BE2C (cell line): ENCODE measurements at places on chromosomes 16 and 17.

DNA sequence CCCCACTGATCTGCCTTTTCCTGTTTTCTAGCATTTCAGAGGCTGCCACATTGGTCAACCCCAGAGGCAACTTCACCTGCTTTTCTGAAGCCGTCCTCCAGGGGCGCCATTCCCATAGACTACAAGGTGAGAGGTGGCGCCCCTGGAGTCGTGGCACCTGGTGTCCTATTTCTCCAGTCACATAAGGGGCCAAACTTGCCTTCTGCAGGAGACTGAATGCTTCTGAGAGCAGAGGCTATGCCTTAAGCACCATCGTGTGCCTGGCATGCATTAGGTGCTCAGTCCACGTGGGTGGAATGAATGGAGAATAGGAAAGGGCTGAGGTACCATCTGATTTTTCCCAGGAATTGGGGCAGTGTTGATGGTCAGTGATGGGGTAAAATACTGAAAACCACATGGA is 164.8 kb downstream of the HAPSTR1 start:
- DNase-seq = peak; percentile 38

GRCh38 chr16:6284731-6285130 is 1047.9 kb upstream of the RBFOX1 start:
- no peak for DNase-seq

DNA sequence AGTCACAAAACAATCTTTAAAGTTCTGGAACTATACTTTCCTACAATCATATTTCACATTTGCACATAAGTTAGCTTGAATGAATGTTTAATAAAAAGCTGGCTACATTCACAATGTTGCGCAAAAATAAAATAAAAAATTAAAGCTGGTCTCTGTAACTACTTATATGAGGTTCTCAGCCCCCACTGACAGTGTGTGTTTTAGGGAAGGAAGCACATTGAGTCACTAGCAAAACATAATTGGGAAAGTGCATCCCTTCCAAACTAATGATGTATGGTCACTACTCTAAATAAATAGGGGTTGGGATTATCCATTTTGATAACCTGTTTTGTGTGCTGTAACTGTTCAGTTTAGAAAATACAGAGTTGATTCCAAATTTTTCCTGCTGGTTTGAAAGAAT is 251.9 kb downstream of the IRX3 start:
- DNase-seq = no peak

- no peak for DNase-seq
Observed at GRCh38 chr16:49701789-49702494, 154.0 kb downstream of the ZNF423 start.

GRCh38 chr17:79255926-79256585 is 181.4 kb downstream of the ENGASE start:
- no peak for DNase-seq

GRCh38 chr16:71408536-71408935 is 33.3 kb downstream of the TLE7 start:
- no peak for DNase-seq

DNA sequence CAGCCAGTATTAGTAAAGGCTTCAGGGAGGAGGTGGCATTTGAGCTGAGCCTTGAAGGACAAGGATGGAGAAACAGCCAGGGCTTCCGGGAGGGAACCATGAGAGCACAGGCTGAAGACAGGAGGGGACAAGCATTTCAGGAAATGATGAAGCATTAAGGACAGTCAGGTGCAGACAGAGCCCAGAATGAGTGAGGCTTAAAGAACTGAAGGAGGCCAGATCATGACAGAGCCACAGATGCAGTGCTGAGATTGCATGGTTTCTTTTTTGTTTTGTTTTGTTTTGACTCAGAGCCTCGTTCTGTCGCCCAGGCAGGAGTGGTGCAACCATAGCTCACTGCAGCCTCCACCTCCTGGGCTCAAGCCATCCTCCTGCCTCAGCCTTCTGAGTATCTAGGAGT is 211.5 kb downstream of the SOX9 start:
- no peak for DNase-seq

GRCh38 chr16:4846503-4846900 is 586 bp downstream of the GLYR1 start:
- DNase-seq = peak; percentile 76

GRCh38 chr17:63285551-63285950 is 160.6 kb downstream of the CYB561 start:
- no peak for DNase-seq

GRCh38 chr17:59712862-59713261 is 5.4 kb downstream of the VMP1 start:
- no peak for DNase-seq

- DNase-seq = no peak
Observed at GRCh38 chr16:63337264-63337663, 1301.0 kb upstream of the CDH8 start.

DNA sequence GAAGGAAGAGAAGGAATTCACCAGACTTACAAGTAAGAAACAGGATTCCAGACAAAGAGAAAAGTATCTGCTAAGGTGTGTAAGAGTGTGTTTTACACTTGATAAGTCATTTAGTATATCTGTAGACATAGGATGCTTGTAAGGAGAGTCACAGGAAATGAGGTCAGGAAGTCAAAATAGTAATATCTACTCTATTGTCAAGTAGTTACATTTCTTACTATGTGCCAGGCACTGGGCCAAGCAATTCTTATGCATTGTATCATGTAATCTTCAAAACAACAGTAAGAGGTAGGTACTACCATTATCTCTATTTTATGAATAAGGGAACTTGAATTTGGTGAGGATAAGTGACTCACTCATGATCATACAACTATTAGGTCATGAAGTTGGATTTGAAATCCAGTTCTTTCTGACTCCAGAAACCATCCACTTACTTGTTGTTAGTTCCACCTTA is 129.1 kb downstream of the SNX11 start:
- DNase-seq = no peak

GRCh38 chr17:29263916-29264315 is 17.3 kb downstream of the CRYBA1 start:
- no peak for DNase-seq

DNA sequence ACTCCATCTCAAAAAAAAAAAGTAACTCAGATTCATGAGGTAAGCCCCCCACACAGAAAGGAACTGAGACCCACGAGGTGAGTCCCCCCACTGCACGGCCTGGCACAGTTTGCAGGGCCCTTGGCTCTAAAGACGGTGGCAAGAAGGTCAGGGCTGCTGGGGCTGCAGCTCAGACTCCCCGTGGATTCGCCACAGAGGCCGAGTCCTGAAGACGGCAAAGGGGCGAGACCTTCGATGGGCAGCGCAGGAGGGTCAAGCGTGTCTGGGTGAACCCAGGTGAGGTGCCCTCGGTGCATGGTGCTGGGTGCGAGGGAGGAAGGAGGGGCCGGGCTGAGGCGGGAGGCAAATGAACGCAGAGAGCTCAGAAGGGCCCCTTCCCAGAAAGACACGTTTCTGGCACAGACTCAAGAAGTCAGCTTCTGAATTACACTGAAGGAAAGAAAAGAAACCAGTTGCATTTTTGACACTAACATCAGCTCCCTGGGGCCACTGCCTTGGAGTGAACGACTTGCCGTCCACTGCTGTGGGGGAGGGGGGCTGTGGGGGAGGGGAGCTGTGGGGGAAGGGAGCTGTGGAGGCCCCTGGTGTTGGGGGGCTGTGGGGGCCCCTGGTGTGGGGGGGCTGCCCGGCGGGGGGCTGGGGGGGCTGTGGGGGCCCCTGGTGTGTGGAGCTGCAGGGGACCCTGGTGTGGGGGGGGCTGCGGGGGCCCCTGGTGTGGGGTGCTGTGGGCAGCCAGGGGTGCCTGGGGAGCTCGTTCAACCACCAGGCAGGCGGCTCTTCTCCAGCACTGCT is 69.8 kb upstream of the METRNL start:
- no peak for DNase-seq

DNA sequence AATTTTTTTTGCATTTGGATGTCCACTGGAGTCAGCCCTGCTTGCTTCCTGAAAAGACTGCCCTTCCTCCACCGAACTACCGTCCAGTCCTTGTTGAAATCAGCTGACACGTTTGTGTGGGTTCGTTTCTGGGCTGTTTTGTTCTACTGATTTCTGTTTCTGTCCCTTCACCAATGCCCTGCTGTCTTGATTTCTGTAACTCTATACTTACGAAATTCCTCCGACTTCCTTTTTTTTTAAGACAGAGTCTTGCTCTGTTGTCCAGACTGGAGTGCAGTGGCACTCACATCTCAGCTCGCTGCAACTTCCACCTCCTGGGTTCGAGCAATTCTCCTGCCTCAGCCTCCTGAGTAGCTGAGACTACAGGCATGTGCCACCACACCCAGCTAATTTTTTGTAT is 8.4 kb upstream of the GAA start:
- no peak for DNase-seq

GRCh38 chr17:48973806-48974205 is 5.4 kb upstream of the GIP start:
- DNase-seq = no peak

DNA sequence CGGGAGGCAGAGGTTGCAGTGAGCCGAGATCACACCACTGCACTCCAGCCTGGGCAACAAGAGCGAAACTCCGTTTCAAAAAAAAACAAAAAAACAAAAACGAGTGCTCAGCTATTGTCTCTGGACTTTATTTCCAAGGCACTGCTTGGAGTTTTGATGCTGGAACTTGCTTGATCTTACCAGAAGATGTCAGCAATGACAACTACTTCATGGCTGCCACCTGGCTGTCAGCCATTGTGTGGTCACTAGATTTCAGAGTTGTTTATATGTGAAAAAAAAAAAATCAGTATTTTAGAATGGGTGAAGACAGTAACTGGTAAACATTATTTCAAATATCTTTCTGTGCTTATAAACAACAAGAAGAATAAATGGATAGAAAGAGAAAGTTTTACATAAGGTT is 26.3 kb upstream of the OR4D1 start:
- DNase-seq = peak; percentile 23

- no peak for DNase-seq
Observed at GRCh38 chr17:70882504-70882903, 713.2 kb downstream of the KCNJ2 start.

GRCh38 chr17:17467016-17467415 is 9.8 kb upstream of the MED9 start:
- DNase-seq = no peak

DNA sequence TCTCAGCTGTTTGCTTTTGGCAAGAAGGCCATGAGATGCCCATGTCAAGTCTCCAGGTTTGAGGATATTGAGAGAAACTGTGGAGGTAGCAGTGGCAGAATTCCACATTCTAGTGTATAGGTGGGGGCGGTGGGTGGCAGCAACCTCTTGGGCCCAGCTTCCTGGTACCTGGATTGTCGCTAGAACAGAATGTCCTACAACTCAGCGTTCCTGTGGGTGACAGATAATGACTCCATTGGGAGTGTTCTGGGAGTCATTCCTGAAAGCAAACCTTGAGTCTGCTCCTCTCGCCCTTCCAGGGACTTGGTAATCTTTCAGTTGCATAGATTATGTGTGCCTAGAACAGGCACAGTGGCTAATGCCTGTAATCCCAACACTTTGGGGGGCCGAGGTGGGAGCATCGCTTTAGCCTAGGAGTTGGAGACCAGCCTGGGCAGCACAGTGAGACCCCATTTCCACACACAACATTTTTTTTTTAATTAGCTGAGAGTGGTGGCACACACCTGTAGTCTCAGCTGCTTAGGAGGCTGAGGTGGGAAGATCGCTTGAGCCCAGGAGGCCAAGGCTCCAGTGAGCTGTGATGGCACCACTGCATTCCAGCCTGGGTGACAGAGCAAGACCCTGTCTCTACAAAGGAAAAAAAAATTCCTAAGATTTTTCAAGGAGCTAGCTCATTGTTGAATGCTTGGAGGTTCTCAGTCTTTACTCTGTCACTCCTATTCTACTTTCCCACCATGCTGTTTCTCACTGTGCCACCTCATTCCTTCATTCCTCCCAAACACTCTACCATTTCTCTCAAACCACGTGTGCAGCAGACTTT is 37.9 kb upstream of the METTL16 start:
- no peak for DNase-seq

GRCh38 chr16:49482690-49483089 is 109.1 kb downstream of the C16orf78 start:
- no peak for DNase-seq

- DNase-seq = peak; percentile 9
Observed at GRCh38 chr17:76491271-76492122, 9.7 kb downstream of the RHBDF2 start.

- DNase-seq = no peak
Observed at GRCh38 chr17:39746145-39746461, 8.4 kb downstream of the GRB7 start.

- no peak for DNase-seq
Observed at GRCh38 chr16:58123896-58124600, 5.1 kb downstream of the CFAP20 start.

DNA sequence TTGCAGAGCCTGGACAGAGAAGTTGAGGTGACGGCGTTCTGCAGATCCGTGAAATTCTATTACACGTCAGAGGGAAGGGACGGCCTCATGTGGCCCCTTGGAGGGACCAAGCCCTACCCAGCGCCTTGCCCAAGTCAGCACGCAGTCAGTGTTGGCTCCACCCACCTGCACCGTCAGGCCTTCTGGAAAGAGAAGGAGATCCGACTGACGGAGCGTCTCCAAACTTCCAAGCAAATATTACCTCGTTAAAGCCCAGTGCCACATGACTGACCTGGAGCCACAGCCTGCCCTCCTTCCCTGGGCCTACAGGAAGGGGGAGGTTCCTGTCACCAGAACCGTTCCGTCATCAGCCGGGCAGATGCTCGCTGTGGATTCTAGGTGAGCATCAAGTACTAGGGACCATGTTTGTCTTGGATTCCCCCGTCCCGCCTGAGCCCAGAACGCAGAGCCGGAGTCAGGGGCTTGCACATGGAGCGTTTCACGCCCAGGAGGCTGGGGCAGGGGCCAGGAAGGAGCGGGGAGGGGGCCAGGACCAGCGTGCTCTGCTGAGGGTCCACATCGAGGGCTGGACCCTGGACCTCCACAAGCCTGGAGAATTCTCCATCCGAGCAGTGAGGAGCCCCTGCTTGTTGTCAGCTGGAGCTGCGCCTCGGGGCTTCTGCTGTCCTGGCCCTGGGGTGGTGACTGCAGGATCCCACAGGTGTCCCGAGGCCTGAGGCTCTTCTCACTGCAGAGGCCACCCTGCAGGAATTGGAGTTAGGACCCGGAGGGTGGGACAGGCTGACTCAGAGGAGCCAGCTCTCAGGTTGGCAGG is 22.6 kb upstream of the METRNL start:
- no peak for DNase-seq

GRCh38 chr16:87687126-87687910 is 78.5 kb downstream of the KLHDC4 start:
- peak; percentile 56 for DNase-seq

GRCh38 chr17:28057731-28058246 is 15.3 kb downstream of the NLK start:
- no peak for DNase-seq

- DNase-seq = no peak
Observed at GRCh38 chr17:78252111-78252634, 20.7 kb downstream of the TMEM235 start.

DNA sequence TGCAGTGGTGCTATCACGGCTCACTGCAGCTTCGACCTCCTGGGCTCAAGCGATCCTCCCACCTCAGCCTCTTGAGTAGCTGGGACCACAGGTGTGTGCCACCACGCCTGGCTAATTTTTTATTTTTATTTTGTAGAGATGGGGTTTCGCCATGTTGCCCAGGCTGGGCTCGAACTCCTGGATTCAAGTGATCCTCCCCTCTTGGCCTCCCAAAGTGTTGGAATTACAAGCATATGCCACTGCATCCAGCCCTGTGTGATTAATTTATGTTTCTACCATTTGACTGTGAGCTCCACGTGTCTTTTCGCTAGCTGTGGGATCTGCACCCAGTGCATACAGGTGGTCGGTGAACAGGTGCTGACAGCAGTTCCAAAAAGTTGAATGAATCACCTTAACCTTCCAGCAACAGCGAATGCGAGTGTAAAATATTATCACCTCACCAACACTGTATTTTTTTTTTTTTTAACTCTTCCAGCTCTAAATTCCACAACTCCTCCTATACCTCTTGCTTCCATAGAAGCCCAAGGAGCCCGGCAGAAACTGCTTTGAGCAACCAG is 484 bp upstream of the NUDT7 start:
- no peak for DNase-seq
